ENCODE measurements at places on chromosomes 2 and 18. TPM values are rescaled to one million over a fixed set of nuclear protein-coding genes. Genes with fewer than 3 reads are reported as not detected.

DNA sequence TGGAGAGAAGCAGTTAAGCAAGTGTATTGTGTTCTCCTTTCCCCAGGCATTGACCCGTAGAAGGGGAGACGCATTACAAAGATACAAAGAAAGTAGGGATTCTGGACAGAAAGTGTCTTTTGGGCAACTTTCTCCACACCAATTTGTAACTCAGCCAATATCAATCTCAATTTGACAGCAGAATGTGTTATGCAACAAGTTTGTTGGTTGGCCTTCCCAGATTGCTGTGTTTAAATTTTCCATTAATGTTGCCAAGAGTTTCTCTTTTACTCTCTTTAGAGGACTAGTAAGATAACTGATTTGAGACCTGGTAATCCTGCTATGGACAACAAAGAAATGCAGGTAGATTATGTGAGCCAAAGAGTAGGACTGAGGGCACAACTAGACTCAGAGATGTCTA lies 279.6 kb downstream of the ZNF804A start:
- DNase-seq = no peak

DNA sequence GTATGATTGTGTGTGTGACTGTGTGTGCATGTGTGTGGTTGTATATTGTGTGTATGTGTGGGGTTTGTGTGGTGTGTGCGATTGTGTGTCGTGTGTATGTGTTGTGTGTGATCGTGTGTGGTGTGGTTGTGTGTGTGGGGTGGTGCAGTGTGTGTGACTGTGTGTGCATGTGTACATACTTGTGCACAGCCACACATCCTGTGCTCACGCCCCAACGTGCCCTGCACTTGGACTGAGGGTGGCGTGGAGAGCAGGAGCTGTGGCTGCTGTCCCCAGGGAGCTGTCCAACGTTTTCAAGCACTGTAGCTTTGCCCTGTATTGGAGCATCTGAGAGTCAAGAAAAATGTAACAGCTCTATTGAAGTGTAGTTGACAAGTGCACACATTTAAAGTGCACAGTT lies 243.2 kb upstream of the HDAC4 start:
- no peak for DNase-seq

DNA sequence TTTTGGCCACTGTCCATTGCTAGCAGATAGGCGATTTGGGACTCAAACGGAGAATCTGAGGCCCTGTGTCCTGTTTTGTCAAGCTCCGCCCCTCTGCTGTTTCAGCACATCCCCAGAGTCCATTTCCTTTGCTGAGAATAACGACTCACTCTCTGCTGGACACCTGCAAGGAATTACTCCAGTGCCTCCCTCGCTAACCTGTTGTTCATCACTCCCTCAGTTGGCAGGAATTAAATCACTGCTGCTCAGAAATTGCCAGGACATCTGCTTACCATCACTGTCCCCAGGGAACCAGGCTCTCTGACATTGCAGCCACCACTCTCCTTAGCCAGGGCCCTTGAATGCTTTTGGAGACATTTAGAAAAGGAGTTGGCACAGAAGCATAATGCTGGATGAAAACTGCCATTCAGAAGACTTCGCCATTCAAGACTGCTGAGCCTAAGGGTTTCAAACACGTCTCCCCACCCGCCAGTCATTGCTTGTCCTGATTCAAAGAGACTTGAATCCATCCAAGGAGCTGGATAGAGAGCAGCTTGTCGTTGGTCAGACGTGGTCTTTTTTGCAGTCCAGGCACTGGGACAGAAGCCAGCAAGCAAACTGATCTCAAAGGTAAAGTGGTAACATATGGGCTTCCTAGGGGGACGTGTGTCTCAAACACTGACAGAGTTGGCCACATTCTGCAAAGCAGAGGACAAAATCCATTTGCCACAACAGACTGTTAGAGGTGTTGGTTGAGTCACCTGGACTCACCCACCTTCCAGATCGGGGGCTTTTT lies 155.3 kb downstream of the UXS1 start:
- peak; percentile 19 for DNase-seq

DNA sequence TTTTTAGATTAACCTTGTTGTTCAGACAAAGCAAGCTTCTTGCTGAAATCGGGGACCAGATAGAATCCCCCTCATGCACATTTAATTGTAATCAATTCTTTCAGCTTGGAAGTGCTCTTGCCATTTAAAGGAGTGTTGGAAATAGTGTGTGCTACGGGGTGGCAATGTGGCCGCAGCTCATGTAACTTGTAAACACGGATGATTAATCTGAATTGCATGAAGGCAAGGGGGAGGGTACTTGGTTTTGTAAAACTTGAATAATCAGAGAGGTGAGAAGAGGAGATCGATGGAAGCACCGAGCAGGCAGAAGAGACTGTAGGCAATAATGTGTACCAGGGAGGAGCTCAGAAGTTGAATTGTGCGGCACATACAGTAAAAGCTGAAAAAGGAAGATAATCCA lies 273.5 kb downstream of the PTGR3 start:
- peak; percentile 23 for DNase-seq

DNA sequence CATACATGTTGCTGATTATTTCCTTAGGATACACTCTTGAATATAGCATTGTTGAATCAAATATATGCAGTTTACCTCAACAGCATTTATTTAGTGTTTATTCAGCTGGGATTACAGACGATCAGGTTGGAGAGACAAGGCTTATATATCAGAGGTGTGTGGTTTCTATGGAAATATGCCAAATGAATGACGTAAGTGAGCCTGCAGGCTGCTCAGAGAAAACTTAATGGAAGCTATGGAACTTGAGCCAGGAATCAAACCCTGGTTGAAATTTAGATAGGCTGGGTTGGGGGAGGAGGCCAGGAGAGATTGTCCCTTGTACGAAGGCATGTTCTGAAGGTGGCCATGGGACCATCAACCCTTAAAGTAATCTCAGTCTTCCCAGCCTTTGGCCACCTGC lies 79.5 kb downstream of the INPP4A start:
- peak; percentile 72 for DNase-seq

GRCh38 chr2:107936433-107937359 lies 49.6 kb upstream of the SLC5A7 start:
- peak; percentile 12 for DNase-seq

- no peak for DNase-seq
Observed at GRCh38 chr2:8378016-8378810, 303.6 kb upstream of the ID2 start.

COL4A3 gene
- total RNA-seq = under 0.01 TPM

HOXD9 gene
- total RNA-seq = not detected

TNFAIP6 gene
- total RNA-seq = 2.6 TPM
